ENCODE measurements at places on chromosomes 2 and 18.

DNA sequence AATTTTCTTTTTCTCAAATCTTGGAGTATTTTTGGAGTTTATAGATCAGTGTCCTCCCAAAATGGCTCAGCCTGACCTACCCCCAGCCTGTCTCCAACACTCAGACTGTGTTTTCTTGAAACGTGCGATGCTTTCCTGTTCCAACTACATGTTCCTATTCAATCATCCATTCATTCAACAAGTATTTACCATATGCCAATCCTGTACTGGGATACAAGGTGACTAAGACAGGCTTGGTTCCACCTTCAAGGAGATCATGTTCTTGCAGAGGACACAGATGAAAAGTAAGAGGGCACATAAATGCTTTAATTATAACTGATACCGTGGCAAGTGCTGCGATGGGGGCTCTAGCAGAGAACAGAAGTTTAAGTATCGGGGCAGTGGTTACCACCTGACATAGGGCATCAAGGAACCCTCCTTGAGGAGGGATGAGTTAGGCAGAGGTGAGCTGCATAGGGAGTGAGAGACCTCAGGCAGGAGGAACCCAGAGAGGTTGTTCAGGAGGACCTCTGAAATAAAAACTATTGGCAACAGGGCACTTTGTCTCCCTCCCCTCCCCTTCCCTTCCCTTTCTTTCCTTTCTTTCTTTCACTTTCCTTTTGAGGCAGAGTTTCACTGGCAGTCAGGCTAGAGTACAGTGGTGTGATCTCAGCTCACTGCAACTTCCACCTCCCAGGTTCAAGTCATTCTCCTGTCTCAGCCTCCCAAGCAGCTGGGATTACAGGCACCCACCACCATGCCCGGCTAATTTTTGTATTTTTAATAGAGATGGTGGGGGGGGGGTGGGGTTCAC, 469.0 kb downstream of the EPHA4 start:
- no peak for DNase-seq

GRCh38 chr2:163375070-163375469, 360.7 kb downstream of the FIGN start:
- no peak for DNase-seq

DNA sequence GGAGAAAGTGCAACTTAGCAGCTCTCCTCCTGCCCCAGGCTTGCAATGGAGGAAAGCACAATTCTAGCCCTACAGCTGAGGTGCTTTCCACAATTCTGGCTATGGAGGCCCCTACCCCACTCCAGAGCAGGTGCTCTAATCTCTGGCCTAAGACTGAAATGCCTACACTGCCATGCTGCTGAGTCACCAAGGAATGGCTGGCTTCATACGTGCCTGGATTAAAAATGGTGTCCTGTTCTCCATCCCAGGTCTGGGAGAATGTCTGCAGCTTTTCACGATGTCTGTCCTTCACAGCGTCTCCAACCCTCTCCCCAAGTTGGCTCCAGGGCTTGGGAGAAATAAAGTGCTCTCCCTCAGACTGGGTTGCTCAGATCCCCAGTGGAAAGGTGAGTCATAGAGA, 48.5 kb downstream of the MBOAT2 start:
- no peak for DNase-seq

DNA sequence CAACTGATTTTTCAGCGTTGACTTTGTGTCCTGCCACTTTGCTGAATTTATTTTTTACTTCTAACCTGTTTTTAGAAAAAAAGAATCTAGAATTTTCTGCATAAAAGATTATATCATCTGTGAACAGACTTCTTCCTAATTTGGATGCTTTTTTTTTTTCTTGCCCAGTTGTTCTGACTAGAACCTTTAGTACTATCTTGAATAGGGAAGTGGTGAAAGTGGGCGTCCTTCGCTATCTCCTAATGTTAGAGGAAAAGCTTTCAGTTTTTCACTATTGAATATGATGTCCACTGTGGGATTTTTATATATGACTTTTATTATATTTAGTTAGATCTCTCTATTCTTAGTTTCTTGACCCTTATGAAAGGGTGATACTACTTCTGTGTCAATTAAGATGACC, 25.7 kb upstream of the KCNJ13 start:
- DNase-seq: no peak

- DNase-seq: no peak
Measured at GRCh38 chr18:24922491-24922890, 429.5 kb downstream of the ZNF521 start.

Measured in naive thymus-derived CD8-positive, alpha-beta T cell (primary cell).